Thoracic aorta (tissue), 2 donors: ENCODE measurements at places on chromosomes 3 and 15.

DNA sequence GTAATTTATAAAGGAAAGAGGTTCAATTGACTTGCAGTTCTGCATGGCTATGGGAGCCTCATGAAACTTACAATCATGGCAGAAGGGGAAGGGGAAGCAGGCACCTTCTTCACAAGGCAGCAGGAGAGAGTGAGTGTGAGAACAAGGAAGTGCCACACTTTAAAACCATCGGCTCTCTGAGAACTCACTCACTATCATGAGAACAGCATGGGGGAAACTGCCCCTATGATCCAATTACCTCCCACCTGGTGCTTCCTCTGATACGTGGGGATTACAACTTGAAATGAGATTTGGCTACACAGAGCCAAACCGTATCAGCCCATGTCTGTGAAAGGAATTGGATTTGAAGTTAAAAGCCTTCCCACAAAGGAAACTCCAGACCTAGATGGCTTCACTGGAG lies 39.1 kb downstream of the TKT start:
- no peak for DNase-seq

DNA sequence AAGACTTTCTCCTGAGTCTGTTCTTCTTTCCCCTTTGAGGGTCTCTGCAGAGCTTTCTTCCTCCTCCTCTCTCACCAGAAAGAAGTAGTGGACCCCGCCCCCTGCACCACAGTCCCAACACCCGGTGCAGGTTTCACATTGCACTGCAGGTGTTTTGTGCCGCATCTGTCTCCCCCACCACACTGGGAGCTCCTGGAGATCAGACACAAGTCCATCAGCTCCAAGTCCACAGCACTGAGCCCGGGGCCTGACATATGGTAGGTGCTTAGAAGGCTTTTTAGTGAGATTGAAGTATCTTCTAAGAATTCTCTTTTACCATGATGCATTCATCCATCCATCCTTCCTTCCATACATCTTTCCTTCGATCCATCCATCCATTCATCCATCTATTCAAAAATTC lies 9.8 kb downstream of the STRA6 start:
- no peak for DNase-seq

DNA sequence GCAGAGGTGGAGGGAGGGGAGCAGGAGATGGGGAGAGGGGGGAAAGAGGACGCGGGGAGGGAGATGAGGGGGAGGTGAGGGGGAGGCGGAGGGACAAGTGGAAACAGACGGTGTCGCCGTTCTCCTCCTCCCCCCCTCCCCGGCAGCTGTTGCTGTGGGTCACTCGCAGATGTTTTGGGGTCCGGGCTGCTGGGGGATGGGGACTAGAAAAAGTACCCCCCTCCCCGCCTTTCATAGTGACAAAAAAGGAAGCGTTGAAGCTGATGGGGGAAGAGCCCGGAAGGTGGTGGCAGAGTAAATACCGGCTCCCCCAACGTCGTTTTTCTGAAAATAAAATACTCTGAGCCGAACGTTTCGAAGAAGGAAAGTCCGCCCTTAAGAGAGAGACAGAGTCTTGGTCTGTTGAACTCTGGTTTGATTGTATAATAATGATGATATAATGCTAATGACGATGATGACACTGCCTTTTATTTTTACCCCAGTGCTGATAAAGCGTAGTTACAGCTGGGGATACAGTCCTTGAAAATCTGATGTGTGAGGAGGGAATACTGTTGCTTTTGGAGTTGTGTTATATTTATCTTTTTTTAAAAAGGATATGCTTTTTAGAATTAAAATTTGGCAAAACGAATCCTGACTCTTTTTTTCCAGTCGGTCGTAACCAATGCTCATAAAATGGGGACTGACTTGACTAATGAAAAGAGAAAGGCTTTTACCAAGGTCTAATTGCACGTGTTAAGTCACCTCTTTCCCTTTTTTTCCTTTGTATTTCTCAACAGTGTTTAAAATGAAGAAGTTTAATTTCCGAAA lies 993 bp downstream of the STXBP5L start:
- no peak for DNase-seq

GRCh38 chr3:190401963-190402362 lies 14.0 kb downstream of the CLDN16 start:
- DNase-seq, result no peak

- DNase-seq, result no peak
Measured at GRCh38 chr3:4584456-4585249, 91.5 kb downstream of the ITPR1 start.

DNA sequence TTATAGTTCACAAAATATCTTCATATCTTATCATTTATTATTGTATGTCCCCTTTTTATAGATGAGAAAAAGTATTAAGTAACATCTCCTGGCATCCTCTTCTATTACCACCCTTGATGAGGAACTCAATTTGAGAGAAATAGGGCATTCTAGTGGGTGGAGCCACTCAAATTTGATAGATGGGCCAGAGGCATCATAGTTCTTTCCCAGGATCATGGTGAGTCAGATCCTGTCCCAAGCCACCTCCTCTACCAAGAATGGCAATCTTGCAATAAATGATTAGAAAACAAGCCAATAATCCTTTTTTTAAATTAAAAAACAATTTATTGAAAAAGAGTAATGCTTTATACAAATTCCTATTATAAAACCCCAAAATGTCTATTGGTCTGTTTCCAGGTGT lies 16.8 kb downstream of the CLDN1 start:
- no peak for DNase-seq

GRCh38 chr3:111594781-111595180 lies 365 bp downstream of the ZBED2 start:
- DNase-seq, result no peak

- DNase-seq, result no peak
Measured at GRCh38 chr15:53080484-53080883, 290.3 kb upstream of the ONECUT1 start.

DNA sequence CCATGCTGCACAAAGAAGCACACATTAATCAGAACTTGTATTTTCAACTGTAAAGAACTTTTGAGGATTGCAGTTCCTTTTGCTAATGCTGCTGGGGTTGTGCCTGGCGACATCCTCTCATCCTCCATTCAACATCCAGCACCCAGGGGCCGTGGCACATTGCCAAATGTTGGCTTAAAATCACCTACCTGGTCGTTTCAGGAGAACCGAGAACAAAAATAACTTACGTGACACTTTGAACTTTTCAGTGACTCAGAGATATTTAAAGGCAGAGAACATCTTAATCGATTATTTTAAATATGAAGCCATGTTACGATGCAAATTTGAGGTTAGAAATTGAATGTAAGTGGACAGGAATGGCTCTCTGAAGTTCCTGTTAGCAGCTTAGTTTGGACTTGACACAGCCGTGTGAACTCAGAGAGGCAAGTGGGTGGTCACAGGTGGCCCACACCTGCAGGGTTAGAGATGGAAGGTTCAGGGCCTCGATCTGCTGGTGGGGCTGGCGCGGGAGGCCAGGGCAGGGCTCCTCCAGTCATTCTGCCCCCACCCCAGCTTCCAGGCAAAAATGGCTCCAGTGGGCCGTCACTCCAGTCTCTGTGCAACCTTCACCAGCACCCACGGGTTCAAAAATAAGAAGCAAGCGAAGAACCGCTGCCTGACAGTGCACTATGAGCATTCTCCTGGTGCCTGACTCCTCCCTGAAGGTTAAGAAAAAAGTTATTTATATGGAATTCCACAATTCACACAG lies 12.2 kb downstream of the LRRK1 start:
- DNase-seq, result no peak

DNA sequence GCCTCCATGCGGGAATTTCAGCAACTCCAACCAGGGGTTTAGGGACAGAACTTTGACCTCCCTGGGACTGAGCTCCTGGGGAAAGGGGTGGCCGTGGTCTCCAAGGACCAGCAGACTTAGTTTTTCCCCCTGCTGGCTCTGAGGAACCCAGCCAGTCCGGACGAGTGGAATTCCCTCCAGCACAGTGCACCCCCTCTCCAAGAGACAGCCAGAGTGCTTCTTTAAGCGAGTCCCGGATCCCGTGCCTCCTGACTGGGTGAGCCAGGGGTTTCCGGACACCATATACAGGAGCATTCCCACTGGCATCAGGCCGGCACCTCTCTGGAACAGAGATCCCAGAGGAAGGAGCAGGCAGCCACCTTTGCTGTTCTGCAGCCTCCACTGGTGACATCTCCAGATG lies 459.5 kb downstream of the OCA2 start:
- DNase-seq, result no peak

DNA sequence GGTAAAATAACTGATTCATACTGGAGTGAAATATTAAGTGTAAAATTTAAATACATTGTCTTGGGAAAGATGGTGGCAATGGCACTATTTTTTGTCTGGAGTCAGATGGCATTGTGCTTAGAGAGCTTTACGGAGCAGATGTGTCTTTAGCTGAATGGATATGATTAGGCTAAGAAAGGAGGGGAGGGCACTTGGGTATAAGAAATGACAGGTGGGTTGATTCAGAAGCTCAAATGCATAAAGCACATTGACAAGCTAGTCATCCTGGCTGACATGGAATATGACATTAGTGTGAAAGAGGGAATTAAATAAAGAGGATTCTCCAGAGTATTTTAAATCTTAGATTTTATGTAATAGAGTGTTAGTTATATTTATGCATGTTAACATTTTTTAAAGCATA lies 570.1 kb upstream of the CBLB start:
- DNase-seq, result no peak

GRCh38 chr3:149307435-149307783 lies 26.0 kb downstream of the TM4SF18 start:
- no peak for DNase-seq

- no peak for DNase-seq
Measured at GRCh38 chr3:53485675-53486403, 8.6 kb upstream of the CACNA1D start.

GRCh38 chr3:195224156-195224979 lies 46.6 kb downstream of the XXYLT1 start:
- DNase-seq, result peak; percentile 1

DNA sequence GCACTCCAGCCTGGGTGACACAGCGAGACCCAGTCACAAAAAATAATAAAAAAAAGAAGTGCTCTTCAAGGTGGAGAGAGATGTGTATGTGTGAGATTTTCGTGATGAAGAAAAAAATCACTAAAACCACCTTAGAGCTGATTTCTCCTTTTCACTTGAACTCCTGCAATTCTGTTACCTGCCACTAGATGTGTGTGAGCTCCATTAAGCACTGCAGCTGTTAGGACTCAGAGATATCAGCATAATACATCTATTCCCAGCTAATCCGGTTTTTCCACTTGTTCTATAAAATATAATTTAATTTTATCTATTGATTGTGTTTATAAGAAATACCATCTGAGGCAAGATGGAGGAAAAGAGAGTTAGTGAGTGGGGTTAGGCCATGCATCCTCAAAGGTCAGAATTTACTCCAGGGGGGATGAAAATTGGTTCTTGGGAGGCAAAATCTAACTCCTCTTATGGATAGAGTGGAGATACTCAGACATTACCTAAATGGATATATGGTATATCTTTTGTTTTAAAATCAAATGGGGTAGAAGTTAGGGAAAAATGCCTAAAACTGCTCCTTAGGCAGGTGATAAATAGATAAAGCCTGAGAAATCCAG lies 152.7 kb downstream of the IL20RB start:
- no peak for DNase-seq

- no peak for DNase-seq
Measured at GRCh38 chr3:71055257-71056001, 528.1 kb downstream of the FOXP1 start.

DNA sequence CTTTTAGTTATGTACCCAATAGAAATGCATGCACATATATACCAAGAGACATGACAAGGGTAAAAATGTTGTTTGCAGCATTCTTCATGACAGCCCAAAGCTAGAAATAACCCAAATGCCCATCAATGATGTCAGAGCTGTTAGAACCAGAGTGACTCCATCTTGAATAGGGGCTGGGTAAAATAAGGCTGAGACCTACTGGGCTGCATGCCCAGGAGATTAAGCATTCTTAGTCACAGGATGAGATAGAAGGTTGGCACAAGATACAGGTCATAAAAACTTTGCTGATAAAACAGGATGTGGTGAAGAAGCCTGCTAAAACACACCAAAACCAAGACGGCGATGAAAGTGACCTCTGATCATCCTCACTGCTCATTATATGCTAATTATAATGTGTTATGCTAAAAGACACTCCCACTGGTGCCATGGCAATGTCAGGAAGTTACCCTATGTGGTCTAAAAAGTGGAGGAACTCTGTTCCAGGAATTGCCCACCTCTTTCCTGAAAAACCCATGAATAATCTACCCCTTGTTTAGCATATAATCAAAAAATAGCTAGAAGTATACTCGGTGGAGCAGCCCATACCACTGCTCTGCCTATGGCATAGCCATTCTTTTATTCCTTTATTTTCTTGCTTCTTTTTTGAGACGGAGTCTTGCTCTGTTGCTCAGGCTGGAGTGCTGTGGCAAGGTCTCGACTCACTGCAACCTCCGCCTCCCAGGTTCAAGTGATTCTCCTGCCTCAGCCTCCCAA lies 32.9 kb downstream of the ZBTB11 start:
- DNase-seq, result no peak

- DNase-seq, result no peak
Measured at GRCh38 chr15:55740981-55741832, 1.7 kb downstream of the PRTG start.

DNA sequence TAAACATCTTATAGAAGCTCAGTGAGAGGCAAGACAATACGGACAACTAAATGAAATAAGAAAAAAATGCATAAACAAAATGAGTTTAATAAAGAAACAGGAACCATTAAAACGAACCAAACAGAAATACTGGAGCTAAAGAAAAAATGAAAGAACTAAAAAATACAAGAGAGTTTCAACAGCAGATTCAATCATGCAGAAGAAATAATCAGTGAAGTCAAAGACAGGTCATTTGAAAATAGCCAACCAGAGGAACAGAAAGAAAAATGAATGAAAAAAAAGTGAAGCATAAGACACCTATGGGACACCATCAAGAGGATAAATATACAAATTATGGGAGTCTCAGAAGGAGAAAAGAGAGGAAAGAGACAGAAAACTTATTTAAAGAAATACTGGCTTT lies 42.5 kb upstream of the PRR20G start:
- no peak for DNase-seq

GRCh38 chr3:101828691-101829436 lies 20.4 kb upstream of the NFKBIZ start:
- peak; percentile 47 for DNase-seq

DNA sequence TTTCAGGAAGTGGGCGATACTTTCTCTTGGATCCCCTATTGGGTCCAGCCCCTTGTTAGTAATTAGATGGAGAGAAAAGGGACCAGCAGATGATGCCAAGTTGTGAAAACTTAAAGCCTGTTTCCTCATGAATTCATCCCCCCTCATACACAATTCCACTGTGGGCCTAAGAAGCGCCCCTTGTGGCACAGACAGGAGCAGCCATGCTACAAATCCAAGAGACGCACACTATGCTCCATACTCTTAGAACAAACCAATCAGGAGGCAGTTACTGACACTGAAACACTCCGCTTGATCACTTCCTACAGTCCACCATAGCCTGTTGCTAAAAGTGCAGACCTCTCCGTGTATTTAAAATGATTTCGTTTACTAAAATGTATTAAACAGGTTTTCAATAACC lies 111.3 kb upstream of the ARRDC4 start:
- no peak for DNase-seq
